Stimulated activated CD4-positive, alpha-beta T cell treated with anti-CD3 and anti-CD28 coated beads, Interleukin-2, amount 100 ng/mL, for 48 hours (primary cell): ENCODE measurements at places on chromosomes 3 and 15.

DNA sequence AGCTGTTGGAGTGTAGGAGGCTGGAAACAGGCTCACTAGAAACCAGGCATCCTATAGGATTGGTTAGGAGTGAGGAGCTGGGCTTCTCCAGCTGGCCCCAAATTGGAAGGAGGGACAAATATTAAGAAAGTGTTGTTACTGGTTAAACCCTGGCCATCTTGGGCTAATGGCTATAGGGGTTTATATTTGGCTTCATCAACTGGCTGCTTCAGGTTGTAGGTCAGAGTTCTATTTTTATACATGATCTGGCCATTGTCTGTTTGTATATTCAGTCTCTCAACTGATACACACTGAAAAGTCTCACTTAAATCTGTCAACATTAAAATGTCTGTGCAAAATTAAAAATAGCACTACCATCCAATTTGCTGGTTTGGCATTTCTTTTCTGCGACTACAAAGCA, 70.2 kb upstream of the ARRDC4 start:
- no peak for DNase-seq

- no peak for DNase-seq
Measured at GRCh38 chr3:170999737-171000242, 26.7 kb downstream of the SLC2A2 start.

DNA sequence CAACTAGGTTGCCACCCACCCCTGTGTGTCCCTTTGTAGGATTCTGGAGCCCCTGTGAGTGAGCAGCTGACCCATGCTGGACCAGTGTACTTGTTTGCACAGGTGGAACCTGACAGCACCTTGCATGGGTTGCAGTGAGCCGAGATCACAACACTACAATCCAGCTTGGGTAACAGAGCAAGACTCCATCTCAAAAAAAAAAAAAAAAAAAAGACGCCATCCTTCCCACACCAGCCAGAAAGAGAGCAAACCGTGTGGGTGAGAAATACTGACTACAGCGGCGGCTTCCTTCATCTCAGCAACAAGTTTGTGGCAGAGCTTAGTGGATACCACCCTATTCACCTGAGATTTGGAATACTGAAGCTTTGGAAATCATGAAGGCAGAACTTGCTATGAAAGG, 746 bp upstream of the CD80 start:
- DNase-seq, result no peak

- DNase-seq, result no peak
Measured at GRCh38 chr3:67447393-67447792, 207.0 kb downstream of the SUCLG2 start.

GRCh38 chr3:48215466-48215865, 7.8 kb upstream of the CAMP start:
- DNase-seq, result no peak

DNA sequence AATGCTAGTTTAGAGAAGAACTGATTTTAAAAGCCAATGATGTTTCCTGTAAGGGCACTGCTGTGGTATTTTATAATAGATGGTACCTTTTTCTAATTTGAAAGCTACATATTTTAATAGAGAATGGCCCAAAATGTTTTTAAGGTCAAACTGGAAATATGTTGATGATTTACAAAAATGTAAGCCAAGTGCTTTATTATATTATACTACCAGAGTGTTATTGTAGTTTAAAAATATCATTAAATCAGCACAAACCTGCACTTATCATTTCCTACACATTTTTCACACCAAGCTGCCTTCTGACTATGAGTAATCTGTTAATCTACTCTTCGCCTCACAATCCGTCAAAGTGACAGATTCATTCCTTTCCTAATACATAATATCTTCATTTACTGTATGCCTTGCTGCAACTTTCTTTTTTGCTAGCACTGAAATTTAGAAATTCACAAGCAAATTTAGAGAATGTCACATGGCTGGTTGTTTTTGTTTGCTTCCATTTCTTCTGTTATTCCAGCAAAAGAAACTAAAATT, 126.4 kb upstream of the FAM3D start:
- DNase-seq, result no peak

- DNase-seq, result no peak
Measured at GRCh38 chr3:65556934-65557577, 481.7 kb downstream of the MAGI1 start.

DNA sequence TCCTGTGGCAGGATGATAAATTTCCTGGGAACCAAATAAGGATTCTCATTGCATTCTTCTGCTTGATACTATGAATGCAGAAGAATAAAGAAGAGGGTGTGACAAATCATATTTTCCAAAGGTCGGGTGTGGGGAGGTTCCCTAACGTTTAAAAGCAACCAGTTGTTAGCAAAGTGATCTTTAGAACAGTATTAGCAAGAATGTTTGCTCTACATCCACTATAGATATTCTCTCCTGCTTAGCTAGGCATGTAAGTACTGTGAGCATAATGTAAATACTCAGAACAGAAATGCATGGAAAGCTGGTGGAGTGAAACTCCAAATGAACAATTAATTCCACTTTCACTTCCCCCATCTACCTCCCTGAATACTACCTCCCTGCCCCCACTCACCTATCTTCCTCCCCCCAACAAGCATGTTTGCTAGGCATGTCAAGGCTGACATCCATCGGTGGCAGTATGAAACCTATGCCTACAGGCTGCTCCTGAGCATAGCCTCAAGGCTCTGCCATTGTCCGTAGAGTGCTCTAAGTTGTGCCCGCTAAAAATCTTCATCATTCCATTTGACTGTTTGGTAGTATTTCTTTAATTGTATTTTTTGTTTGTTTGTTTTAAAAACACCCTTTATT, 329.7 kb downstream of the TIGIT start:
- DNase-seq, result no peak

GRCh38 chr3:50985893-50986292, 311.2 kb downstream of the DOCK3 start:
- no peak for DNase-seq

DNA sequence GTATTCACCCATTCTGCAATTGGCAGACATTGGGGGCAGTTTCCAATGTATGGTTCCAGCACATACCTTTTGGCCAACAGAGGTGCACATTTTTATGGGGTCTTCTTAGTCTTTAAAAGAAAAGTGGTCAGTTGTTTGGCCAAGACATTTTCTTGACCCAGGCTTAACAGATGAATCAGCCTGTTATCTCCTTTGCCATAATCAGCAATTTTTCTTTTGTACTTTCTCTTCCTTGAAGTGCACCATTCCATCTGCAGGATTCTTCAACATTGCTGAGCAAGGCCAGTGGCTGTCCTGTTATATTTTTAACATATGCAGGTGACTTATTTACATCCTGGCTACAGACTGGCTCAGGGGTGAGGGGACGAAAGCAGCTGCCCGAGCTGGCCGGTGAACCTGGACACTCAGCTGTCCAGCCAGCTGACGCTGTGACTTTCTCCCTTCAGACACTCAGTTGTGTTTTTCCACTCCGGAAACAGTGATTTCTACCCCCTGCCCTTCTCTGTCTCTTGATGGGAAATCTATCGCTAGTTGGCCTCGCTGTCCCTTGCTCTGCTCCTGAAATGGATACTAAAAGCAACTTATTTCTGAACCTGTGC, 96.5 kb upstream of the TNFAIP8L3 start:
- no peak for DNase-seq

- peak; percentile 16 for DNase-seq
Measured at GRCh38 chr15:41935566-41936020, 36.8 kb downstream of the EHD4 start.

DNA sequence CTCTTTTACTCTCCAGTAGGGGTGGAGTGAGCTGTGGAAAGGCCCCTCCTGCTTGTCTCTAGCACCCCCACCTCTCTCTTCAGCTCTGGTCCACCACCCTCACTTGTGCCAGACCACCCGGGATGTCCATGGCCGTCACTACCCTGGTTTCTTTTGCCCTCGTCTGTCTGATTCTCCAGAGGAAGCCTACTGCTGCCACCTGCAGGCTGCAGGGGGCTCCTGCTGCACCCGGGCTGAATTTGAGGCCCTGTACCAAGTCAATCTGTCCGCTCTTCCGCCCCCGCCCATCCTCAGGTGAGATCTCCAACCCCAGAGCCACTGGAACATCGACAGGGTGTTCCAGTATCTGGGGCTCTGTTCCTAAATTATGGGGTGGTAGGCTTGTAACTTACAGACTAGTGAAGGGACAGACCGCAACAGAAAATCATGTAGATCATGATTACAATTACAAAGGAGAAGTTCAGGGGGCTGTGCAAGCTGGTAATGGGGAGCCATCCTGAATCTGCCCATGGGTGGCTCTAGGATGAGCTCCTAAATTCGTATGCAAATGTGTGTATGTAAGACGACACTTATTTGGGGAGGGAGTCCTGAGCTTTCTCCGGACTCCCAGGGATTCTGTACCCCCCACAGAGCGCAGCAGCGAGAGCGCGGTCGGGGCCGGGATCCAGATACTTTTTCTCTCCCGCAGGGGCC, 683 bp upstream of the UNC45A start:
- DNase-seq, result peak; percentile 82

DNA sequence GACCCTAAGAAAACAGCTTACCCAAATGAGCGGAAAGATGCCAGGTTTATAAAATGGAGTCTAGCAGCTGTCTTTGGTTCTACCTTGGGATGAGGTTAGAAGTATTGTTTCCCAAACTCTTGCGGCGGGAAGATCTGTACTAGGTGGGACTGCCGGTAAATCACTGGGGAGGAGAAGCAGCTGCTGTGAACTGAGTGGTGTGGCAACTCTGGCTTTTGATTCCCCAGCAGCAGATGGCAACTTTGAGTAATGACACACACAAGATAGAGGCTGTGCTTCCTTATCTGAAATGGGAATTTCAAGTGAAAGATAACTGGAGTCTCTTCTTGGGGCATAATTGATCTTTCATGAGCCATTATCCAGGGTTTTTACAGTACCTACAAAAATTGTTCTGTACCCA, 184.9 kb downstream of the ATG7 start:
- no peak for DNase-seq

DNA sequence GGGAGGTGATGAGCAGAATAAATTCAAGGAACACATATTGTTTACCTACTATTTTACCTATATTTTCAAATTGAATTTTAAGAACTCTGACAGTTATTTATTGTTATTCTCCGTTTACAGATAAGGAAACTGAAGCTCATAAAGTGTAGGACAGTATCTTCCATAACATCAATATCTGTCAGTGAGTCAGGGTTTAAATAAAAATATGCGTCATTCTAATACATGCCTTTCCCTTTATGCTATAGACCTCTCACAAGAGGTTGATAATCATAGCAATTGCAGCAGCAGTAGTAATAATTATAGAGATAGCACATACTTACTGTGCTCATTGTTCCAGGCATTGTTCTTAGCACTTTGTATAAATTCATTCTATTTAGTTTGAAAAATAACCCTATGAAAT, 101.1 kb downstream of the EPHA6 start:
- no peak for DNase-seq

DNA sequence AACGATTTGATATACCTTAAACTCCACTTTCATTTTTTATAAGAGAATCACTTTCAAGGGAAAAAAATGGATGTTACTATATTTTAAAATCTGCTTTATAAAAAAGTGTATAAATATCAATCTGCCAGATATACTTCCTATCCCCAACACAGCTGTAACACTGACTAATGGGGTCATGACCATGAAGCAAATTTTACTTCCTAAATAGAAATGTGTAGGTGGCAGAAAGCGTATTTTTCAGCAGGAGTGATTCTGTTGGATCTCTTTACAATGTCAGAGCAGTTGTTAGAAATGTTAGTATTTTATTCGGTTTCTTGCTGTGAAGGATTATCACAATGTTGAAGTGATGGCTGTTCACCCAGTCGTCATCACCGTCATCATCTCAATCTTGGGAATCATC, 5.5 kb upstream of the C15orf40 start:
- DNase-seq, result no peak

- no peak for DNase-seq
Measured at GRCh38 chr3:119792270-119792669, 10.4 kb downstream of the NR1I2 start.

- DNase-seq, result no peak
Measured at GRCh38 chr3:40278791-40279190, 30.7 kb upstream of the EIF1B start.

- no peak for DNase-seq
Measured at GRCh38 chr3:144051211-144051610, 79.6 kb downstream of the DIPK2A start.

DNA sequence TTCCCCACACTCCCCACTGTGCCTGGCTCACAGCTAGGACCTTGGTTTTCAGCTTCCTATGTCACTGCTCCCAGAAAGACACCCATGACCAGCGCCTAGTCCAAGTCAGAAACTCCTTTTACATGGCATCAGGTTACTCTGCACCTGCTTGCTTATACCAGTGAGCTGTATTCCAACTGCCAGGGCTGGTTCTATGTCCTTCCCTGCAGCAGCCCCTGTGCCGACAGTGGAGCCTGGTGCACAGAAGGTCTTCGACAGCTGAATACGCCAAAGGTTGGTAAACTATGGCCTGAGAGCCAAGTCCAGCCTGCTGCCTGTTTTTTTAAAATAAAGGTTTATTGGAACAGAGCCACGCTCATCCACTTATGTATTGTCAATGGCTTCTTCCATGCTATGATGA, 102.5 kb downstream of the IQSEC1 start:
- no peak for DNase-seq

- no peak for DNase-seq
Measured at GRCh38 chr15:31342781-31343626, 16.4 kb downstream of the KLF13 start.

- no peak for DNase-seq
Measured at GRCh38 chr15:70342554-70343548, 245.1 kb upstream of the TLE3 start.

DNA sequence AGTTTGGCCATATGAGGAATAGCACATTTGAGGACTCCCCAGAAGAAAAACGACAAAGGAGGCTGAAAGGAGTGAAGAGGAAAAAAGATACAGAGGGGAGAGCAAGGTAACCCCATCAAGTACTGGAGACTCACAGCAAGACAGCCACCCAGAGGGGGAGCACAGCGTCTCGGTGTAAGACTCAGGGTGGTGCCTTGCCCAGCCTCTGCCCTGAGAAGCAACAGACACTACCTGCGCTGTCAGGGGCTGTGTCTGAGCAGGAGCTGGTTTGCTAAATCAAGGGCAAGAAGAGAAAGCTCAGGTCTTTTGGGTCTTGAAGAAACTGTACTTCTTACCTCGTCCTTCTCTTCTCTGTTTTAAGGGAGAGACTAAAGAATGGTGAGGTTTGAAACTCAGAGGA, 27.9 kb downstream of the FBXO45 start:
- no peak for DNase-seq
